ENCODE measurements at places on chromosomes 7 and 10. TPM values are rescaled to one million over a fixed set of nuclear protein-coding genes. Genes with fewer than 3 reads are reported as not detected.
A peak's percentile ranks its signal among the peaks of the same experiment; 100 is the strongest.

The SLC26A3 gene
- not detected for polyA plus RNA-seq

The CC2D2B gene
- polyA plus RNA-seq = 0.92 TPM

The MMRN2 gene
- 0.32 TPM for polyA plus RNA-seq

The SLC16A12 gene
- polyA plus RNA-seq = 0.89 TPM

The THNSL1 gene
- polyA plus RNA-seq = 2.6 TPM

GRCh38 chr10:50453940-50454339, 169.8 kb downstream of the SGMS1 start:
- H3K4me3 ChIP-seq = no peak overlapping the region
- H3K27ac ChIP-seq = no peak overlapping the region
- DNase-seq = no peak
- H3K36me3 ChIP-seq = no peaks in the 10 kb centered on the region
- H3K4me1 ChIP-seq = peaks cover 5% of the 10 kb centered on the region

GRCh38 chr10:72134785-72135767, 46.7 kb upstream of the SPOCK2 start:
- H3K27me3 ChIP-seq = no peaks in the 10 kb centered on the region
- H3K36me3 ChIP-seq = no peaks in the 10 kb centered on the region
- DNase-seq = no peak
- peak overlapping the region; percentile 30 for H3K27ac ChIP-seq

DNA sequence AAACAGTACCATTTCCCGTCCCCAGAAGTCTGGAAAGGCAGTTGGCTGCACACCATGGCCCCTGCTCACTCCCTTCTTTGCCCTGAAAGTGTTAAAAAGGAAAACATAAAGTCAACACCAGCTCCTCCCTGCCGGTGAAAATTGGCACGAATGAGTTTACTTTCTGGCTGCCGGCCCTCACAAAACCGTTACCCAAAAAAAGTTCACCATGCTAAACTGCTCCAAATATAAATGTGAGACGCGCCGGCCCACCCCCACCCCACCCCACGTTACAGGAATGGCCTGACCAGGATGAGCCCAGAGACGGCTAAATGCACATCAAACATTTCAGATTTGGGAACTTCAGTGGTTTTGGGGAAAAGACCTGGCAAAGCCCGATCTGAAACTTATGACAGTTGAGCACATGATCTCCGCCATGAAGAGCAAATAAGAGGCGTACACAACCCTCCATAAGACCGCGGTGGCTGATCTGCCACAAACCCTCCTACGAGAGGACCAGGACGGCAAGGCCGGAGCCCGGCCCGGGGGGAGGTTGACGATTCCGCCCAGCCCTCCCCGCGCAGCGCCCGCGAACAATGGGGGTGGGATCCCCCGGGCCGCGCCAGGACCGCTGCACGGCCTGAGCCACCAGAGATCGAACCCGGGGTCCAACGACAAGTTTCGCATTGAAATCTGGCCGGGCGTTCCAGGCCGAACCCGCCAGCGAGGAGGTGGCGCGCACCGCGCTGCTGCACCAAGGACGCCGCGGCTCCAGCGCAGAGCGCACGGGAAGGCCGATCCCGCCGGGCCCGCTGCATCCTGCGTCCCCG, 952 bp downstream of the DIP2C start:
- H3K27ac ChIP-seq = no peak overlapping the region
- peaks cover 4% of the 10 kb centered on the region for H3K4me1 ChIP-seq
- H3K36me3 ChIP-seq = no peaks in the 10 kb centered on the region
- H3K4me3 ChIP-seq = peak overlapping the region; percentile 86
- peak; percentile 78 for DNase-seq

DNA sequence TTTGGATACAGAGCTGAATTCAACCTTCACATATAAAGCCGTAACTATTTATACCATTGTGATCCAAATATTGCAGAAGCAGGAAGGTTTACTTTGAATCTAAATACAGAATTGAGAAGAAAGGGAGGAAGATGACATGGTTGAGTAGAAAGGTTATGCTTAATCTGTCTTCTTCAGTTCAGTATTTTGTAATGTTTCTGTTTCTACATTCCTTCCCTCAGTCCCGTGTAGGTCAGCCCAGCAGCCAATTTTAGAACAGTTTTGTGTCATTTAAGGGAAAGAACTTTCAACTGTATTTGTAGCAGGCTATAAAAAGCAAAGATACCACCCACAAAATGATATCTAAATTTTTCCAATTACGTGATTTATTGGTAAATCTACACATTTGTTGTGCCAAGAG, 97.4 kb downstream of the CPED1 start:
- H3K4me1 ChIP-seq = no peaks in the 10 kb centered on the region
- H3K27ac ChIP-seq = no peak overlapping the region
- no peak overlapping the region for H3K4me3 ChIP-seq
- no peaks in the 10 kb centered on the region for H3K27me3 ChIP-seq

GRCh38 chr7:55021053-55021452, 2.2 kb downstream of the EGFR start:
- H3K27ac ChIP-seq = no peak overlapping the region
- H3K4me1 ChIP-seq = peaks cover 4% of the 10 kb centered on the region
- no peaks in the 10 kb centered on the region for H3K36me3 ChIP-seq
- DNase-seq = no peak
- no peak overlapping the region for H3K4me3 ChIP-seq

- H3K36me3 ChIP-seq = no peaks in the 10 kb centered on the region
- no peak for DNase-seq
- H3K4me3 ChIP-seq = no peak overlapping the region
- H3K4me1 ChIP-seq = no peaks in the 10 kb centered on the region
- H3K27ac ChIP-seq = no peak overlapping the region
These were observed 121.3 kb downstream of the PPP1R9A start for GRCh38 chr7:95028683-95029082.

DNA sequence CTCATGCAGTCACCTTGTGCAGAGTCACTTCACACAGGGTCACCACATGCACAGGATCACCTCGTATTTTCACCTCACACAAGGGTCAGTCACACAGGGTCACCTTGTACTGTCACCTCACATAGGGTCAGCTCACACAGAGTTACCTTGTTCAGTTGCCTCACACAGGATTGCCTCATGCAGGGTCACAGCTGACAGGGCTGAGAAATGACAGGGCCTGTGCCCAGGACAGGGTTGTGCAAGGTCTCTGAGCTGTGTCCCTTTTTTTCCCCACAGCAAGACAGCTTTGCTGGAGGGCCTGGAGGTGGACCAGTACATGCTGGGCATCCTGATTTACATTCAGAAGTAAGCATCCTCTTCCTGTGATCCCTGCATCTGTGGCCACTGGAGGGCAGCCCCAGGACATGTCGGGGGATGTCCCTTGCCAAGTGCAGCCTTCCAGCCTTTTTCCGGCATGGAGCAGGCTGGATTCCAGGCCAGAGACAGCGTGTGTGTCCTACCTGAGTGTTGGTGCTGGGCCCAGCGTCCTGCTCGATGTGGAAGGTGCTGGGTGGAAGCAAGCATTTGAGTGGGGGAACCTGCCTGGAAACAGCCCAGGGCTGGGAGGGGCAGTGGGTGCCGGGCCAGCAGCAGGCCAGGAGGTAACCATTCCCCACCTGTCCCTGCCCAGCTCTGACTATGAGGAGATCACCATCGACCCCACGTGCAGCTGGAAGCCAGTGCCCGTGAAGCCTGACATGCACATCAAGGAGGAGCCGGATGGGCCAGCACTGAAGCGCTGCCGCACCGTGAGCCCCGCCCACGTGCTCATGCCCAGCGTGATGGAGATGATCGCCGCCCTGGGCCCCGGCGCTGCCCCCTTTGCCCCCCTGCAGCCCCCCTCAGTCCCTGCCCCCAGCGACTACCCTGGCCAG, 16.3 kb downstream of the ZMIZ2 start:
- H3K27me3 ChIP-seq = no peaks in the 10 kb centered on the region
- no peak overlapping the region for H3K4me3 ChIP-seq
- H3K27ac ChIP-seq = no peak overlapping the region
- H3K36me3 ChIP-seq = peaks cover 15% of the 10 kb centered on the region

- H3K4me1 ChIP-seq = no peaks in the 10 kb centered on the region
- H3K27ac ChIP-seq = no peak overlapping the region
- no peaks in the 10 kb centered on the region for H3K36me3 ChIP-seq
These were observed 48.5 kb upstream of the ADGRA1 start for GRCh38 chr10:133039107-133039802.

GRCh38 chr10:100081075-100082001, at the start of gene CPN1:
CPN1 (minus strand) TSS chr10:100081869; CDS start chr10:100081625, 244 bp downstream.
- H3K27me3 ChIP-seq = no peaks in the 10 kb centered on the region
- H3K4me3 ChIP-seq = no peak within 1 kb of the TSS
- no peaks in the 10 kb centered on the region for H3K4me1 ChIP-seq
- H3K36me3 ChIP-seq = no peaks in the 10 kb centered on the region

DNA sequence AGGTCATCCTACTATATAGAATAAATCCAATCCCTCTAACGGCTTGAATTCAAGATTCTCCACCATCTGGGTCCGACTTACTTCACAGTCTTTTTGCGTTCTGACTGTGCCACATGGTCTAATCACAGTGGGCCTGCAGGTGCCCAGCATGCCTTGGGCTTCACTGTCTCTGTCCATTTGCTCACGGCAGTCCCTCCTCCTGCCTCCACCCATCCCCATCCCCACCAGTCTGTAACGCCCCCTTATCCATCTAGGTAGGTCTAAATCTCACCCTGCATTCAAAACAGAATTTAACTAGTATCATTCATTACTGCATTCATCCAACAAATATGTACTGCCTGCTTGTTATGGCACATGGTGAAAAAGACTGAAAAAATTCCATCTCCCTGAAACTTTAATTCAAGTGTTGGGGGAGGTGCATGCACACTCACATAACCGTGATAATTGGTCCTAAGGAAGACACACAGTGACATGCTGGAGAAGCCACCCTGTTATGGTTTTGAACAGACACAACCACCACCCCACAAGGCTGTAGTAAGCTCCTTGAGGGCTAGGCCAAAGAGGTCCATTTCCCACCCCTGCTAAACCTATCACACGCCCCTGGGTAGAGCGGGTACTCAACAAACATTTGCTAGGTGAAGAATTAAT, 24.2 kb downstream of the SORBS1 start:
- H3K36me3 ChIP-seq = no peaks in the 10 kb centered on the region
- peaks cover 37% of the 10 kb centered on the region for H3K4me1 ChIP-seq
- no peak for DNase-seq
- H3K27ac ChIP-seq = no peak overlapping the region
- H3K4me3 ChIP-seq = no peak overlapping the region

GRCh38 chr7:30090111-30090510, 44.7 kb upstream of the MTURN start:
- no peak for DNase-seq
- no peak overlapping the region for H3K27ac ChIP-seq
- no peaks in the 10 kb centered on the region for H3K27me3 ChIP-seq
- H3K36me3 ChIP-seq = no peaks in the 10 kb centered on the region
- no peaks in the 10 kb centered on the region for H3K4me1 ChIP-seq

DNA sequence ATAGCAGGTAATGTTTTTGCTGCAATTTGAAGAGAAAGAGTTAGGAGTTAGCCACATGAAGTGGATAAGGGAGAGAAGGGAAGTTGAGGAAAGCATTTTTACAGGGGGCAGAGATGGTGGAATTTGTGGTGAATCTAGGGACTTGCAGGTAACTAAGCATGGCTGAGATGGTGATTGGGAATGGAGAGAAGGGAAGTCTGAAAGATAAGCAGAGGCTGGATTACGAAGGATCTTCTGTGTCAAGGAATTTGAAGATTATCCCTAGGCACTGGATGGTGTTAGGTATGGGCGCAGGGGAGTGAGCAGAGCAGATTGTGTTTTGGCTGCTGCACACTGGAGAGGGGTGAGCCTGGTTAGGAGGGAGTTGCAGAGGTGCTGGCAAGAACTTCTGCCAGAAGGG, 25.3 kb downstream of the ZRANB1 start:
- H3K27me3 ChIP-seq = no peaks in the 10 kb centered on the region
- no peaks in the 10 kb centered on the region for H3K4me1 ChIP-seq
- H3K36me3 ChIP-seq = no peaks in the 10 kb centered on the region
- DNase-seq = no peak
- H3K4me3 ChIP-seq = no peak overlapping the region

DNA sequence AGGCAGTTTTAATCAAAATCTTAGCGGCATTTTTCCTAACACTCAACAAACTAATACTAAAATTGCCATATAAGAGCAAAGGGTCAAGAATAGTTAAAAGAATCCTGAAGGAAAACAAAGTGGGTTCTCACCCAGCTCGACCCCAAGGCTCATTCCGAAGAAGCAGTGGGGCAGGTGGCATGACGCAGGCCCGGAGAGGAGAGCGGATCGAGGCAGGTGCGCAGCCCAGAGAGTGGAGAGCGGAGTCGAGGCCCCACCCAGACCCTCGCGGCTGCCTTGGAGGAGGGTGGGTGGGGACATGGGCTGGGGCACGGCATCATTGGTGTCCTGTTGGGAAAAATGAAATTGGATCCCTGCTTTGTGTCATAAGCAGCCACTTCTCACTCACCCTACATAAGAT, 109.8 kb downstream of the INPP5A start:
- no peak overlapping the region for H3K4me3 ChIP-seq
- no peaks in the 10 kb centered on the region for H3K27me3 ChIP-seq
- H3K36me3 ChIP-seq = no peaks in the 10 kb centered on the region
- no peaks in the 10 kb centered on the region for H3K4me1 ChIP-seq
- no peak overlapping the region for H3K27ac ChIP-seq

DNA sequence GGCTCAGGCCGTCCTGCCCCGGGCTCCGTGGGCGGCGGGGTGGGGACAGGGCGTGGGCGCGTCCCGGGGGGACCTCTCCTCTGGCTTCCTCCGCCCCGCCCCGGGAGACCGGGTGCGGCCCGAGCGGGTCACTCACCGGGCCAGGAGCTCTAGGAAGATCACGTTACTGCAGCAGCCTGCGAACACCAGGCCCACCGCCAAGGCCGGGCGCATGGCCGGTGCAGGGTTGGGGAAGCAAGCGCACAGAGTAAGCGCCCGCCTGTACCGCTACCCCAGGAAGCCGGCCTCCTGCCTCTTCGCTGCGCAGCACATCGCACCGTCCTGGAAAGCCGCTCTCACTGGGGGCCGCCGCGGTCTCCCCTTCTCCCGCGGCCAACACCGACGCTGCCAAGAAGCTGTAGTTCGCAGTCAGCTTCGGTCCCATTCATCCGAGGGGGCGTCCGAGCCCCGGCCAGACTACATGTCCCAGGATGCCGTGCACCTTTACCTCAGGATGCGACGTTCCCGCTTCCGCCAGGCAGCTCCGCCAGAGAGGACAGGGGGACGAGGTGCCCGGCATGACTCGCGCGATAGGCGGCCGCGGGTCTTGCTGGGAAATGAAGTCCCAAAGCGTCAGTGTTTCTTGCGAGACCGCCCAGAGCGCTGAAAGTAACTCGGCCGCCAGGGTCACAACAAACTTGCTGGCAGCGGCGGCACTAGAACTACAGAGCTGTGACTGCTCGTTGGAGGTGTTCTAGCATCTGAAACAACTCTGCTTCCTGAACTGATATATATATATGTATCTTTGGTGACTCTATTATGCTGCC, at the start of gene SLC35B4:
SLC35B4 (minus strand) TSS at position 392 of the 806 bp plus-strand sequence; CDS start at position 213, 179 bp downstream.
- H3K4me3 ChIP-seq = peak within 1 kb of the TSS; percentile 73
- H3K36me3 ChIP-seq = no peaks in the 10 kb centered on the region
